B cell (primary cell): ENCODE measurements at places on chromosomes 1 and 21. TPM values are rescaled to one million over a fixed set of nuclear protein-coding genes. Genes with fewer than 3 reads are reported as not detected.

Gene GSTM5
- 0.15 TPM in 1 of 2 replicates, not detected in the other for total RNA-seq

DNA sequence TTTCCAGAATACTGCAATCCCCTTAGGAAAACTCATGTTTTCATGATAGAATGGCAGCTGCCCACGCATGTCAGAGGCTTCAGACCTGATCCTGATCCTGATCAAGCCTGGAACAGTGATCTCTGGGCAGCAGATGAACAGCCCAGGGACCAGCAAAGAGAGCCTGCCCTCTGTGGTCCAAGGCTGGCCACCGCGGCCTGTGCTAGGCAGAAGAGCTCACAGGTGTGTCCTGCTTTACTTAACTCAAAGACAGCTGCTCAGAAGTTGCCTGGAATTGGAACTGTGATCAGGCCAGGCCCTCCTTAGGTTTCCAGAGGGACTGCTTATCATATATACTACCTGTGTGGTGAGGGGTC lies 21.2 kb upstream of the BCAR3 start:
- no peak for DNase-seq
- peak overlapping the region; percentile 55 for H3K27ac ChIP-seq
- no peaks in the 10 kb centered on the region for H3K27me3 ChIP-seq
- no peaks in the 10 kb centered on the region for H3K36me3 ChIP-seq

DNA sequence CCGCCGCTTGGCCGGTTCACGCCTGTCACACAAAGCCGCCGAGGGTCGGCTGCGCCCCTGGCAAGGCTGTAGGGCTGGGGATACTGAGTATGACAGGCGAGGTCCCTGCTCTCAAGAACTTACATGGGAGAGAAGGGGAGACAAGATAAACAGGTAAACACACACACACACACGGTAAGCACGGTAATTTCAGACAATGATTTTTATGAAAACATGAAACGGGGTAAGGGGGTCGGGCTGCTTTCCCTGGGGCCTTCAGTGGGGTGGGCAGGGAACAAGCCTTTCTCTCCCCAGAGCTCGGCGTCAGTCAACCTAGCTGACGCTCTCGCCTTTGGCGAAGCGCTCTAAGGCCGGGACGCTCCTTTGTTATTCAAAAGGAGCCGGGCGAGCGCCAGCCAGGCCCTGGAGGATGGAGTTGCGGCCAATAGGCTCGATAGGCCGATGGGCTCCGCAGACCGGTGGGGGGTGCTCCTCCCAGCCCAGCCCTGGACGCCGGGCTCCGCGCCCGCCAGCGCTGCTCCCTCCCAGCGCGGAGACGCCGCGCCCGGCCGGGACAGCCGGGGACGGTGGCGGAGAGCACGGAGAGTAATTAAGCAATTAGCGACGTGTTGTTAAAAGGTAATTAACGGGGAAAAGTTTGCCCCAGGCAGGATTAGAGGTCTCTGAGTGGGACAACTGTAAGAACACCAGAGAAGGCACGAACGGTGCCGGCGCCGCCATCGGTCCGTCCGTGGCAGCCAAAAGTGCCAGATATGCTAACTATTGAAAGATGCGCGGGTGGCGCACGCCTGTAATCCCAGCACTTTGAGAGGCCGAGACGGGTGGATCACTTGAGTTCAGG lies 950 bp upstream of the INKA2 start:
- DNase-seq, result peak; percentile 65
- H3K4me1 ChIP-seq, result peaks cover 15% of the 10 kb centered on the region
- no peaks in the 10 kb centered on the region for H3K27me3 ChIP-seq
- H3K4me3 ChIP-seq, result peak overlapping the region; percentile 45
- H3K27ac ChIP-seq, result no peak overlapping the region

DNA sequence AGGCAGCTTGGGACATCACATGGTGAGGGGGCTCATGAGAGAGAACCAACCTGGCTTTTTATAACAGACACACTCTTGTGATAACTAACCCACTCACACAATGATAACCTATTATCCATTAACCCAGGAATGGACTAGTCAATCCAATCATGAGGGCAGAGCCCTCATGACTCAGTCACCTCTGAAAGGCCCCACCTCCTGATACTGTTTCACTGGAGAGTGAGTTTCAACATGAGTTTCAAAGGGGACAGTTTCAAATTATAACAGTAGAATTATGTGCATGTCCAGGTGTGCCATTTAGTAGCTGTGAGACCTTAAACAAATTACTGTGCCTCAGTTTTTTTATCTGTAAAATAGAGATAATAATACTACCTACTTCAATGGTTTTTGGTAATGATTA lies 47.6 kb upstream of the PPP2R5A start:
- H3K27me3 ChIP-seq, result no peaks in the 10 kb centered on the region
- DNase-seq, result no peak
- H3K36me3 ChIP-seq, result no peaks in the 10 kb centered on the region
- no peak overlapping the region for H3K4me3 ChIP-seq
- no peaks in the 10 kb centered on the region for H3K4me1 ChIP-seq

DNA sequence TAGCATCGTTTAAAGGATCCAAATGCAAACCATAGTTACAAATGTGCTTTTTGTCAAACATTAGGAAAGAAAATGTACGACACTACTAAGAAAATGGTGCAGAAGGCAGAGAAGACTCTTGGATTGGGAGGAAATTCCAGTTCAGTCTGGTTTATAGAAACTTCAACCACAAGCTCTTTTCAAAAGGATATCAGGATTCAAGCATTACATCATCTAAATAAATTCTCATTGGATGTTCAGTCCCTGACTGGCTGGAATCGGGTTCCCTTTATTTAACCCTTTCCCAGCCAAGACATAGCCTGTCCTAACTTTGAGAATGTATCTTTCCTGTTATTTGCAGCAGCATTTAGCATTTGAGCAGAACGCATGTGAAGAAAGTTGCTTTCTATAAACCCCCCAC lies 184.6 kb downstream of the LMO4 start:
- H3K4me1 ChIP-seq, result no peaks in the 10 kb centered on the region
- no peaks in the 10 kb centered on the region for H3K36me3 ChIP-seq
- H3K4me3 ChIP-seq, result no peak overlapping the region

DNA sequence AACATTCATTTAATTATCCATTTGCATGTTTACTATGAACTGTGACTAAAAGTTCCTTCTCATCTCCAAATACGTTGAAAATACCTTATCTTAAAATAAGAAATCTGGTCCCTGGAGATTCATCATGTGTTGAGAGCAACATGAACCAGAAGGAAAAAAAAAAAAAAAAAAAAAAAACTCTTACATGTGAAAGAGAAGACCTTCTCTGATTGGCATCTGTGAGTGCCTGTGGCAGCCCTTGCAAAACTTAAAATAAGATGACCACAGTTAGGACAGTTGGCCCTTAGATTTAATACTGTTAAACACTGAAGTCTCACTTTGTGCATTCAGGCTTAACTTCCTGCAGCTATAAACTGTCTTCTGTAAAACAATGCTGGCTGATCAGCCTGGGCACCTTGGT lies 1395.2 kb upstream of the ADGRL4 start:
- no peak overlapping the region for H3K27ac ChIP-seq
- no peaks in the 10 kb centered on the region for H3K27me3 ChIP-seq
- no peak overlapping the region for H3K4me3 ChIP-seq
- no peaks in the 10 kb centered on the region for H3K4me1 ChIP-seq

DNA sequence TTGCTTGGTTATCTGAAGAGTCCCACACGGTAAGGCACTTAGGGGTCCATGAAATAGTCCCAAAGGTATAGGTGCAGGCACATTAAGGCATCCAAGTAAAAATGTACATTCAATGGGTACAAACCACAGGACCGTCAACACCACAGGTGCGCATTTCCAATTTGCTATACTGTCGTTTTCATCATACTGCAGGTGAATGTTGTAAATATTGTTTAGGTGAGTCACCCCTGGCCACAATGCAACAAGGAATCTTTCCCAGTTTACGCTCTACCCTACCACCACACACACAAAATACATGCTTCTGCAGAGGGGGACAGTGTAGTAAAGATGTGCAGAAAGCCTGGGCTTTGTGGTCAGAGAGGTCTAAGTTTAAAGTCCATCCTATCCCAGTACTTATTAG lies 13.7 kb downstream of the CADM3 start:
- H3K4me1 ChIP-seq, result peaks cover 21% of the 10 kb centered on the region
- DNase-seq, result no peak
- H3K27ac ChIP-seq, result no peak overlapping the region
- H3K27me3 ChIP-seq, result no peaks in the 10 kb centered on the region

- no peaks in the 10 kb centered on the region for H3K36me3 ChIP-seq
- H3K4me3 ChIP-seq, result no peak overlapping the region
- DNase-seq, result no peak
- no peak overlapping the region for H3K27ac ChIP-seq
- peaks cover 36% of the 10 kb centered on the region for H3K4me1 ChIP-seq
Measured at GRCh38 chr21:38861056-38861455, 55.3 kb downstream of the ETS2 start.
